ENCODE measurements at places on chromosomes 6 and 20. TPM values are rescaled to one million over a fixed set of nuclear protein-coding genes. Genes with fewer than 3 reads are reported as not detected.

The TSPYL4 gene
- 9.2 TPM for total RNA-seq

The MYB gene
- under 0.01 TPM for total RNA-seq

The RNF144B gene
- total RNA-seq: 13.9 TPM

The TXLNB gene
- 0.51 TPM for total RNA-seq

The IP6K3 gene
- not detected for total RNA-seq
